ENCODE measurements at places on chromosomes 6 and 20. TPM values are rescaled to one million over a fixed set of nuclear protein-coding genes. Genes with fewer than 3 reads are reported as not detected.

SNAP25 gene
- total RNA-seq = 28.3 TPM

DNA sequence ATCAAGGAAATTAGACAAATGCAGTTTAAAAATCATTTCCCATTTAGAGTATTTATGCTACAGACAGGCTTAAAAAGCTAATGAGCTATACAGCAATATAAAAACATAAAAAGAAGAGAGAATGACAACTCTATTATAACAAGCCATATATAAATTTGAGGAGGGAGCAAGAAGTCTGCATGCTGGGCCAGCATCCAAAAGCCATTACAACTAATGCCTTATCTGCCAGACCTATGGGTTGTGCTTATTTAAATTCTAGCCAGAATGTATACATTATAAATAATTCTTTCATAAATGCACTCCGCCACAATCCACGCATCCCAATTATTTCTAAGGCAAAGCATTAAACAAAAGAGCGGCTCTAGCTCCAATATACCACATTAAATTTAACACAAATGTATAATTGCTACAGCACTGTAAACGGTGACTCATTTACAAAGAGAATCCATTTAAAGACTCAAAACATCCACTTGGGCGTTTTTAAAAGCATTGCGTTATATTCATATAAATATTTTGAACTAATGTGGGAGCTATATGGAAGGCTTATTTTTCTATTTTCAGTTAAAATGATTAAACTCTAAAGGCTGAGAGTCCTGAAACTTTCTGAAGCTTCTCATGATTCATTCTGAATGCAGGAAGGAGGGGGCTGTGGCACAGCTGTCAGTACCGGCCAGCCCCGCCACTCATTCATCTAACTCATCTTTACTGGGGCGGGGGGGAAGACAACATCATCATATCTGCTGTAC, 37.7 kb upstream of the RAB22A start:
- no peak overlapping the region for H3K4me3 ChIP-seq
- H3K27ac ChIP-seq = no peak overlapping the region
- DNase-seq = no peak
- H3K4me1 ChIP-seq = no peaks in the 10 kb centered on the region

PHACTR3 gene
- total RNA-seq = 3.2 TPM

- H3K36me3 ChIP-seq = no peaks in the 10 kb centered on the region
- no peak for DNase-seq
- H3K4me1 ChIP-seq = no peaks in the 10 kb centered on the region
- H3K27ac ChIP-seq = no peak overlapping the region
Observed at GRCh38 chr6:128241216-128241615, 279.2 kb downstream of the PTPRK start.

DNA sequence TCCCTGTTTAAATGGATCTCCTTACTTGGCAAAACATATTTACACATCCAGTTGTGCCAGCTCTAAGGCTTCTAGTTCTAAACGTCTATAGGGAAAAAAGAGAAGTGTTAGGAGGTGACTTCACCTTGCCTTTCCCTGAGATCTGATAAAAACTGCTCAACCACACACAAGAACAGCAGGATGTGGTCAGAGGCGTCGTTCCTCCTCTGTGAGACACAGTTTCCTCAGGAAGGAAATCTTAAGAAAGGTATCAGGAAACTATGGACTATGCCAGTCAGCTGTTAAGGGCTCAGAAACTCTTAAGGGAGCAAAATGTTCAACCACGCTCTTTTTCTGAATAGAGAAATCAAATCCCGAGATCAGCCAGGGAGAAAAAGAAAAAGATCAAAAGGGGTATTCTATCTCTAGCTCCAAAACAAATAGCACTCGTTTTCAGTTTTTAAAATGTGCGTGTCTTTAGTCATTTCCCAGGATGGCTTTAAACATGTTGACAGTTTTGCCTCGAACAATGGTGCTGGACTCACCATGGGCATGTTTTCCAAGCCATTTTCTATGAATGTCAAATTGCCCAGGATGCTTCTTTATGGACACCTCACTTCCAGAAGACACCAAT, 154.5 kb downstream of the HACE1 start:
- no peaks in the 10 kb centered on the region for H3K4me1 ChIP-seq
- DNase-seq = no peak
- H3K36me3 ChIP-seq = no peaks in the 10 kb centered on the region
- no peaks in the 10 kb centered on the region for H3K27me3 ChIP-seq
- H3K27ac ChIP-seq = peak overlapping the region; percentile 43
- H3K4me3 ChIP-seq = no peak overlapping the region

- no peak for DNase-seq
- no peak overlapping the region for H3K4me3 ChIP-seq
- H3K27ac ChIP-seq = no peak overlapping the region
- no peaks in the 10 kb centered on the region for H3K36me3 ChIP-seq
Observed at GRCh38 chr6:44268095-44268628, 2.1 kb upstream of the TMEM151B start.
